ENCODE measurements at places on chromosomes 11 and 22.
A peak's percentile ranks its signal among the peaks of the same experiment; 100 is the strongest.

- DNase-seq = no peak
Observed at GRCh38 chr11:122617926-122618325, 37.6 kb upstream of the UBASH3B start.

DNA sequence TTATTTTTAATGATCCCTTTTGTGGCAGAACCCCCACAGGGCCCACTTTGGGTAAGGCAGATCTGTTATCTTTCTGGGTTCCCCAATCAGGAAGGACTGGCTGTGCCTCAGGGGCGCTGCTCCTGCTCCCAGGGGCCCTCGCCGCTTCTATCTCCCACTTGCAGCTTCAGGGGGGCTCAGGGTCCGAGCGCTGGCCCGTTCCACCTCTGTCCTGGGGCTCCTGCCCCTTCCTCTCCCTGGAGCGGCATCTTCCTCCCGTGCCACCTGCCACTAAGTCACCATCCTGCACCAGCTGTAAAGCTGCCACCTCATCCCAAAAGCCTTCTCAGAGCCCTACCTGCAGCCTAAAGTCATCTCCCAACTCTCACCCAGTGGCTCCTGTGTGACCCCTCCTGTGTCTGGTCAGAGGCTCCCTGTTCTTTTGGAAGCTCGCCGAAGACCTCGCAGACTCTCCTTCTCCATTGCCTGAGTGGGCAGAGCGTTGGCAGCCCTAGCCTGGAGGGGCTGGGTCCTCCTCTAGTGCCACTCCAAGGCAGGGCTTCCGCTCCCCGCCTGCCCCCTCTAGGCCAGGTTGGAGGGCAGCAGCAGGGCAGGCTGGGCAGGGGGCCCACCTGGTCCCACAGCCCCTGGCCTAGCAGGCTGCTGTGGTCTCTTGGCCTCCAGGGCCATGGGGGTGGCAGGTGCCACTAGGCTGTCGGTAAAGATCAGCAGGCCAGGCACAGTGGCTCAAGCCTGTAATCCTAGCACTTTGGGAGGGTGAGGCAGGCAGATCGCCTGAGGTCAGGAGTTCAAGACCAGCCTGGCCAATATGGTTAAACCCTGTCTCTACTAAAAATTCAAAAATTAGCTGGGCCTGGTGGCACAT is 106.7 kb downstream of the MORC2 start:
- no peak for DNase-seq

DNA sequence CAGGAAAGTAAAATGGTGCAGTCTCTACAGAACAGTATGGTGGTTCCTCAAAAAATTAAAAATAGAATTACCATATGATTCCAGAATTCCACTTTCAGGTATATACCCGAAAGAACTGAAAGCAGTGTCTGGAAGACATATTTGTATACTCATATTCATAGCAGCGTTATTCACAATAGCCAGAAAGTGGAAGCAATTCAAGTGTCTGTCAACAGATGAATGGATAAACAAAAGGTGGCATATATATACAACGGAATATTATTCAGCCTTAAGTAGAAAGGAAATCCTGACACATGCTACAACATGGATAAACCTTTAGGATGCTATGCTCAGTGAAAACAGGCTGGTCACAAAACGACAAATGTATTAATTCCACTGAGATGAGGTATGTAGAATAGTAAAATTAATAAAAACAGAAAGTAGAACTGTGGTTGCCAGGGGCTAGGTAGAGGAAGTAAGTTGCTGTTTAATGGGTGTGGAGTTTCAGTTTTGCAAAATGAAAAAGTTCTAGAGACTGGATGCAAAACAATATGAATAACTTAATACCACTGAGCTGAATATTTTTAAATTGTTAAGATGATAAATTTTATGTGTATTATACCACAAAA is 14.5 kb downstream of the SAA1 start:
- peak; percentile 76 for DNase-seq

DNA sequence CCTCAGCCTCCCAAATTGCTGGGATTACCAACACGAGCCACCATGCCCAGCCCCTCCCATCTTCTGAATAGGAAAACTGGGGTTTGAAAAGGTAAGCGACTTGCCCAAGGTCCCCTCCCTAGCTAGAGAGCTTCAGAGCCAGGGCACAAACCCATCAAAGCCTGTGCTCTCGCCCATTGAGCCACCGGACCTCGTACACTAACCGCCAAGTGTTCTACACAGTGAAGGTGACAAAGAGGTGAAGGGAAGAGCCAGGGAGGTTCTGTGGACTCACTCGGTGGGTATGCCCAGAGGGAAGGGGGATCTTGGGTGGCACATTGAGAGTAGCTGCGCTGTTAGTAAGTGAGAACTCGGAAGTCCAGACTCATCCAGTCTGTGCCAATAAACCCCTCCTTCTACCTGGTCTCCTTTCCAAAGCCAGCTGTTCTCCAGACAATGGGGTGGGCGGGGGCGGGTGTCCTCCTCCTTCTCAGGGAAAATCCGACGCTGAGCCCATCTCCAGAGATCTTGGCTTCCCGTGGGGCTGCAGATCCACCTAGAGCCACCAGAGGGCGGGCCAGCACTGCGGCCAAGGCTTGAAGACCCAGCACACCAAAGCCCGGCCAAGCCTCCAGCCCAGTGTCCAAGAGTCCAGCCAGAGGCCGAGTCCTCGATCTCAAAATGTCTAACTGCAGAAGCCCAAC is 3.2 kb upstream of the RTN4RL2 start:
- DNase-seq = peak; percentile 61

- DNase-seq = no peak
Observed at GRCh38 chr22:32518848-32519247, 44.2 kb downstream of the FBXO7 start.

GRCh38 chr22:39617342-39617741 is 46.8 kb downstream of the CACNA1I start:
- no peak for DNase-seq

- DNase-seq = no peak
Observed at GRCh38 chr11:30392221-30392784, 69.4 kb downstream of the ARL14EP start.

- no peak for DNase-seq
Observed at GRCh38 chr11:3834664-3835461, 5.9 kb downstream of the RHOG start.

DNA sequence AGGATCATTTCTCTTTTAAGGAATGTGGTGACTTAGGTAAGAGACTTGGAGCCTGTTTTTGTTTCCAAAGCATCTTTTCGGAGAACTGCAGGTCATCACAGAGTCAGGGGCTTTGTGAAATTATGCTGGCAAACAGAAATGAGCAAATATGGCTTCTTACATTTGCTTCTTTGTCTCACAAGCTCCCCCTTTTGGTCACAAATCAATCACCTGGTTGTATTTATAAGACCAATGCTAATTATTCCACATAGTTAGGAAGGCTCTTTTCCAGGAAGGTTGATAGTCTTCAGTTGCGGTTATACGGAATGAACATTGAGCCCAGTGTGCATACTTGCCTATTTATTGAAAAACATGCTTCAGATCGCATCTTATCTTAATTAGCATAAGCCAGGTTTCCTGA is 34.6 kb upstream of the CEP126 start:
- DNase-seq = peak; percentile 49

DNA sequence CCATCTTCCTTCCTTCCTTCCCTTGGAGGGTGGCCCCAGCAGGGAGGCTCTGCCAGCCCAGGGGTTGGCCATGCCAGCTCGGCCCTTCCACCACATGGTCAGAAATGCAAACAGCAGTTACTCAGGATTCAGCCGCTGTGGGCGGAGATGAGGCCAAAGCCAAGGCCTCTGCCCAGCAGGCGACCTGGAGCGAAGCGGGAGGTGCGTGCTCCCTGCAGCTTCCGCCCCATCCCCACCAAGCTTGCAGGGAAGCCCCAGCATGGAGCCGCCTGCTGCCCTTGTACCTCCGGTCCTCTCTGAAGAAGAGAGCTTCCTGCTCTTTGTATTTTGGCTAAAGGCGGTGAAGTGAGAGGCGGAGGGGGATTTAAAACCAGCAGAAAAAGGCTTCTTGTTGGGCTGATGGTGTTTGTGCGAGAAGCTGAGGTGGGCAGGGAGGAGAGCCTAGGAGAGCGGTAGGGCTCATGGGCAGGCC is 50.4 kb downstream of the ANO1 start:
- DNase-seq = no peak

DNA sequence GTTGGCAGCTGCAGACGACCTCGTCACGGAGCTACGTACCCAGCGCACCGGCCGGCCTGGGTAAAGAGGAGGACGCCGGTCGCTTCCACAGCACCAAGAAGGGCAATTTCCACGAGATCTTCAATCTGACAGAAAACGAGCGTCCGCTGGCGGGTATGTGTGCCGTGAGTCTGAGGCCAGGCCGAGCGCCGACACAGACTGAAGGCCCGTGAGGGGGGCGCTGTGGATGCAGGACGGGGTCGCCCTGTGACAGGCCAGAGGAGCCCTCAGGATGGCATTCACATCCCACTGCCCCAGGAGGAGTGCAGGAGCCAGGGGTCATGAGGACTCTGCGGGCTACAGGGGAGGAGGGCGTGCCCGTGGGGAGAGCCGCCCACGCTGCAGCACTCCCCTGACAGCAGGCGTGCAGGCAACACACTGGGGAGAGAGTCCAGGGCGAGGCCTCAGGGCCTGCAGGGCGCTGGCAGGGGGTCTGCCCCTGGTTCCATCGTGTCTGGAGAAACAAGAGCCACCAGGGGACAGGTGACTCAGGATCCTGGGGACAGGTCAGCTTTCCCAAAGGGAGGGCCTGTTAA is 53.6 kb downstream of the GRAMD4 start:
- no peak for DNase-seq

GRCh38 chr11:116931206-116931953 is 94.0 kb upstream of the APOA1 start:
- no peak for DNase-seq

- no peak for DNase-seq
Observed at GRCh38 chr22:25847451-25847850, 105.5 kb downstream of the MYO18B start.

GRCh38 chr22:26561756-26562417 is 28.0 kb downstream of the TPST2 start:
- DNase-seq = no peak

DNA sequence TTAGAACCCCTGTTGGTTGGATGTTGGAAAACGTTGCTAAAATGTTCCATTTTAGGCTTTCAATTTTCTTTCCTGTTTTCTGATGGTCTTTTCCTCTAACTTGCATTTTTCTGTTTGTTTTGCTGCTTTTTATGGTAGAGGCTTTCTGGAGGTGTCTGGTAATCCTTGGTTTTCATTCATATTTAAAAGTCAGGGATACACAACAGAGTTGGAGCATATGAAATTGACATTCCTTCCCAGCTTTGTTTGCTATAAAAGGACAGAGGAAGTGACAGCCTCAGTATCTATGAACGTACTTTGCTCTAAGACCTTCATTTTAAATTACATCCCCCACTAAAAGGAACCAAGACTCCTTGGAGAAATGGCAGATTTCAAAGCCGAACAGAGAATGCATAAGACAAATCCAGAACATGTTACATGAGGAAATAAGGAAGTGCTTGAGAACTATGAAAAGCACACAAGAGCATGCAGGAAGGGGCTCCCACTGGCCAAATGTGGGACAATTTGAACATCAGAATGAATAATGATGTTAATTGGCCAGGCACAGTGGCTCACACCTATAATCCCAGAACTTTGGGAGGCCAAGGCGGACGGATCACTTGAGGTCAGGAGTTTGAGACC is 56.7 kb downstream of the PPP6R3 start:
- DNase-seq = no peak

DNA sequence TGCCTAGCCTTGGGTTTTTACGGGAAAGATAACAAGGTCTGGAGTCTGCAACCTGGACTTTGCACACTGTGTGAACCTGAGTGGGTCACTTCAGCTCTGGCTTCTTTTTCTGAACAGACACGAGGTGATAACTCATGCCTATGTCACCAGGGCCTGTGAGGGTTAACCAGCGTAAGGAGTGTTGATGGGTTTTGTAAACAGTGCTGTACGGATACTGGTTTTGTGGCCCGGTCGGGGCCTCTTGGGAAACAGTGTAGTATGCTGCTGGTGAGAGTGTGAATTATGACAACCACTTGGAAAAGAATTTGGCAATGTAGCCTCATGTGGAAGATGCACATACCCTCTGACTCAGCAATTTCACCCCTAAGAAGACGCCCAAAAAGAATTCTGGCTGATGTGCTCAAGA is 266.8 kb downstream of the MN1 start:
- no peak for DNase-seq

Data from CD4-positive, CD25-positive, alpha-beta regulatory T cell (primary cell).